ENCODE measurements at places on chromosomes 13 and 19. TPM values are rescaled to one million over a fixed set of nuclear protein-coding genes. Genes with fewer than 3 reads are reported as not detected.

Gene ADM5
- 1.5 TPM for polyA plus RNA-seq

Gene NOVA2
- polyA plus RNA-seq = 5.4 TPM

Gene REX1BD
- 43.4 TPM for polyA plus RNA-seq

Gene ZGLP1
- 5.6 TPM for polyA plus RNA-seq

Gene TMC4
- polyA plus RNA-seq = 50.0 TPM

Gene CBLC
- 10.1 TPM for polyA plus RNA-seq

GRCh38 chr19:35318679-35319448 lies 10.1 kb upstream of the CD22 start:
- no peak for DNase-seq

GRCh38 chr13:112066624-112067004 lies 335 bp upstream of the SOX1 start:
- no peak for DNase-seq

DNA sequence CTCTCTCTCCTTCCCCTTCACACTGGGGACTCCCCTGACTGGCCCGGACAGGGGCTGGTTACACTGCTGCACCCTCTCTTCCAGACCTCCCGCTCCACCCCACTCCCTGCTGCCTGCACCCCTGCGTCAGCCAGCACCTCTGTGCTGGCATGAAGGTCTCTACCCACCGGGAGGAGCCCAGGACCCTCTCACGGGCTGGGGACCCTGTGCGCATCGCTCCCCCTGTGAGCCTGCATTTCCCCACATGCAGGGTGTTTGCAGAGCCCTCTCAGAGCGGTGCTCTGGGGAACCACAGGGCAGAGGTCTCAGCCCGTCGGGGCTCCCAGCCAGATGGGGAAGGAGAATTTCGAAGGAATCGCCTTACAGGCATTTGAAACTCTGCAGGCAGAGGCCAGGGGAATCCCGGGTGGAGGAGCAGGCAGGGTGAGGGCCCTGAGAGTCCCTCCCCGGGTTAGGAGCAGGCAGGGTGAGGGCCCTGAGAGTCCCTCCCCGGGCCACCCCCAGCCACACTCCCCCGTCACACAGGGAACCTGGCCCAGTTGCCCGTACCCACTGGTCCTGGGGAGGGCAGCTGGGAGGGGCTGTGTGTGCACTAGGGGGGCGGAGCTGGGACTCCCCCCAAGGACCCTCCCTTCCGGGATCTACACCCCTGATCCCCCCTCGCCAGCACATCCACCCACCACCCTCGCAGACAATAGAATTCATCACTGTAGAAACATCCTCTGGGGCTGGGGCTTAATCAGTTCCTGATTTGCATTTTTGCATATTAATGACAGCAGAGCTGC lies 16.3 kb upstream of the TCF3 start:
- no peak for DNase-seq

- no peak for DNase-seq
Measured at GRCh38 chr13:50187352-50188029, 172.2 kb downstream of the KCNRG start.

DNA sequence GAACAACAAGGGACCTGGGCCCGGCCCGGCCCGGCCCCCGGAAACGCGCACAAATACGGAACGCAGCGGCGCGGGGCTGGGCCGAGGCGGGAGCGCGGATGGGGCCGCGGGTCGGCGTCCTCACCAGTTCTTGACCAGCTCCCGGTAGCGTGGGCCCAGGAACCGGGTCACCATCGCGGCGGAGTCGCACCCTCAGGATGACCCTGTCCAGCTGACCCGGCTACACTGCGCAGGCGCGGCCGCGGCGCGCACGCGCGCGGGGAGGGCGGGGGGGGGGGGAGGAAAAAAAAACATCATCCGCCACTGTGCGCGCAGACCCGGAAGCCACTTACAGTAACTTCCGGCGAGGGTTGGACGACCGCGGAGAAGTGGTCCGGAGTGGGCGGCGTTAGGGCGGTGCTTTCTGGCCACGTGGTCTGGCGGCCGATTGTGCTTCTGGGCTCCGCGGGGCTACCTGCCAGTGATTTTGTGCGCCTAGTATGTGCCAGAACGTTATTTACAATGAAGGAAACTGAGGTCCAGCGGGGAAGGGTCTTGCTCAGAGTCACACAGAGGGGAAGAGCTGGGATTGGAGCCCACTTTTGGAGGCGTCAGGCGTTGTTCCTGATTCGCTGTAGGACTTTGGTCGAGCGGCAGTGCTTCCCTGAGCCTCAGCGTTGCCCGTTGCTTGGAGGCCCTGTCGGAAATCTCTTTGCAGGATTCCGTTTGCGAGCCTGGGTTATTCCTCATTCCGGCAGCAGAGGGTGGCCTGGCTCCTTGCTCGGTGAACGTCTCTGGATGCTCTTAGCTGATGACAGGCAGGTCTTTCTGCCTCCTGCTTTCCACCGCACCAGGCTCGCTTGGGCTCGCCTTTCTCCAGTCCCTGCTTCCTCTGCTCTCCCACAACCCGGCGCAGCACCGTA lies at the start of gene UQCR11:
Gene UQCR11 (minus strand): TSS at position 227 of the 902 bp plus-strand sequence. CDS start 53 bp downstream, at position 174.
- DNase-seq = peak; percentile 90

DNA sequence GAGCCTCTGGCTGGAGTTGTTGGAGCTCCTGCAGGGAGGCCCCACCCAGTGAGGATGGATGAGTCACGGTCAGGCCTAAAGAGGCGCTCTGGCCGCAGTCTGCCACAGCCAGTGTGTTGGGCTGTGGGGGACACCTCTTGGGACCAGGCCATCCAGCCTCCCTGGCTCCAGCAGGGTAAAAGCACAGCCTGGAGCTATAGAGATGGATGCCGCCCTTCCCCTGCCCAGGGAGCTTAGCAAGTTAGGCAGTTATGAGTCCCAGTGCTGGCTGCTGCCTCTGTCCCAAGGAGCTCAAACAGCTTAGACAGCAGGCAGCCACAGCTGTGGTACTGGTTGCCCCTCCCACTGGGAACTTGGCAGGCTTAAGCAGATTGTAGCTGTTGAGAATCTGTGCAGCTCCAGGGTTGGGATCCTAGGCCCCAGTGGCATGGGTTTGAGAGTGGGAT lies 100.9 kb downstream of the NDFIP2 start:
- no peak for DNase-seq

- DNase-seq = no peak
Measured at GRCh38 chr19:46862974-46863632, 2.3 kb downstream of the ARHGAP35 start.

DNA sequence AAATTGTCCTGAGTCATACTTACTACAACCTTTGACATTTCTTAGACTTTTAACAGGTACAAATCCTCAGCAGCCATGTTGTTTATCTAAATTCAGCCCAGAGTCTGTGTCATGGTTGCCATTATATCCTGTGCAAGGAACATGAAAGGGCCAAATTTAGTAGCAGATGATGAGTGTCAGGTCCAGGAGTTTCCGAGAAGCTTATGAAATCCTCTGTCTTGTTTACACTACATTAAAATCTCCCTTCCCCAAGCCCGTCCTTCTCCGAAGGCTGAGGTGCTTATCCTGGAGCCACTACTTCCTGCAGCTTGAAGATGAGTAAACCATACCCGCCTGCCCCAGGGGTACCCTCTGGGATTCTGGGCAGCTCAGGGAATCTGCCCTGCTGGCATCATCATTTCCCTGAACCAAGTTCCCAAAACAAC lies 102.6 kb upstream of the SERP2 start:
- DNase-seq = no peak

DNA sequence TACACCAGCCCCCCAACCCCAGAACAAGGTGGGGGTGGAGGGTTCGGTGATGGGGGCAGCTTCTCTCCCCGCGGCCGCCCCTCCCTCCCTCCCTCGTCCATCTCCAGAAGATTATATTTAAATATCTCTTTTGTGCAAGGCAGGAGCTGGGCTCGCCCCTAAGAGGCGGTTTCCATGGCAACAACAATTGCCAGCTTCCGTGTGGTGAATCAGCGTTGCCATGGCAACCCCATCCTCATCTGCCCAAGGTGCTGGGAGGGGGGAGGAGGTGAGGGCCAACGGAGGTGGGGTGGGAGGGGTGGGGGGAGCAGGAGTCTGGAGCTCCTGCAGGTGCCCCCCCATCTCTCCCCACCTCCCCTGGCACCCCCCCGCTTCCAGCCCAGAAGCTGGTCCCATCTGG lies 46.4 kb downstream of the CELF5 start:
- DNase-seq = no peak

- no peak for DNase-seq
Measured at GRCh38 chr13:108249150-108249549, 20.4 kb upstream of the TNFSF13B start.

GRCh38 chr19:19366434-19367396 lies 38.8 kb upstream of the GATAD2A start:
- peak; percentile 53 for DNase-seq

DNA sequence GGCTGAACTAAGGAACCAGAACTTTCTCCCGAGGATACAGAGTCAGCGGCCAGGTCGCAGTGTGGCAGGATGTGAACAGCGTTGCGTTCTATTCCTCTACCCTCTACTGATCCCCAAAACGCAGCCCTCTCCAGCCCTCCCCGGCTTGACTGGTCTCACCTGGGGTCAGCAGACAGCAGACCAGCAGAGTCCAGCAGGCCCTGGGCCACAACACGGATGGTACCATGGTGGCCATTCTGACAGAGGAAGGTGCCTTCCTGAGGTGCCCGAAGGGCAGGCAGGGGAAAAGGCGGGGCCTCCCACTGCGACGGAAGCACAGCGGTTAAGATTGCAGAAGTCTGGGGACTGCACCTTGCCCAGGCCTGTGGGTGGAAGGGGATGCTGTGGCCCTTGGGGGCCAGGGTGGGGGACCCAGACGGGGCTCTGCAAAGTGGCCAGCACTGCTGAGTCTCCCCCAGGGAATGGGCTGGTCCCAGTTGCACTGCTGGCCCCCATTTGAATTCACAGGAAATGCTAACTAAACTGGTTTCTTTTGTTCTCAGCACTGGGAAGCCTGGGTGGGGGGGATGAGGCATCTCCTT lies at the start of gene ICAM3:
Gene ICAM3 (minus strand): TSS at position 245 of the 581 bp plus-strand sequence. CDS start 10 bp downstream, at position 235.
- DNase-seq = no peak

Measured in renal cortex interstitium (tissue), 15 donors.